ENCODE measurements at places on chromosomes 4 and X. TPM values are rescaled to one million over a fixed set of nuclear protein-coding genes. Genes with fewer than 3 reads are reported as not detected.

DAPP1 gene
- total RNA-seq = not detected

TAF7L gene
- 0.08 TPM for total RNA-seq

PLS3 gene
- total RNA-seq = 174 TPM

RHOXF2B gene
- total RNA-seq = not detected

CXorf38 gene
- total RNA-seq = 12.4 TPM

PALLD gene
- total RNA-seq = 72.4 TPM

BBS12 gene
- 2.6 TPM for total RNA-seq

MTHFD2L gene
- total RNA-seq = 10.1 TPM

RBM10 gene
- total RNA-seq = 41.7 TPM

ARSD gene
- 15.7 TPM for total RNA-seq

KCND1 gene
- total RNA-seq = 1.1 TPM

ZCCHC18 gene
- 0.09 TPM for total RNA-seq

PRR32 gene
- total RNA-seq = not detected

MAGEC2 gene
- not detected for total RNA-seq

CLCN4 gene
- 5.1 TPM for total RNA-seq

NUDT9 gene
- total RNA-seq = 23.7 TPM

SOX3 gene
- not detected for total RNA-seq

PPP1R3F gene
- total RNA-seq = 3.1 TPM

MAGEB2 gene
- not detected for total RNA-seq

Data from A549 treated with AZD2906 at 1 μM for 4 hours (cell line).